ENCODE measurements at places on chromosomes 1 and 21. TPM values are rescaled to one million over a fixed set of nuclear protein-coding genes. Genes with fewer than 3 reads are reported as not detected.

The CLDN17 gene
- total RNA-seq, result not detected

The FMO2 gene
- not detected for total RNA-seq

The HSPA6 gene
- total RNA-seq, result not detected

The ASPM gene
- total RNA-seq, result 55.1 TPM

The C4BPA gene
- not detected for total RNA-seq

The SEC22B gene
- total RNA-seq, result 26.5 TPM

The CXADR gene
- 12.2 TPM for total RNA-seq

The LCE1B gene
- not detected for total RNA-seq

The SERPINC1 gene
- total RNA-seq, result not detected

The NMNAT2 gene
- total RNA-seq, result 0.38 TPM

The NCMAP gene
- not detected for total RNA-seq

The SRSF11 gene
- 168 TPM for total RNA-seq

The GBP2 gene
- total RNA-seq, result 19.4 TPM

The CD2 gene
- not detected for total RNA-seq

The TFF2 gene
- not detected for total RNA-seq

The EXO1 gene
- total RNA-seq, result 19.8 TPM

The CFHR1 gene
- not detected for total RNA-seq

The PLA2G2F gene
- total RNA-seq, result not detected

The S100A14 gene
- total RNA-seq, result not detected
